ENCODE measurements at places on chromosomes 16 and 17.

DNA sequence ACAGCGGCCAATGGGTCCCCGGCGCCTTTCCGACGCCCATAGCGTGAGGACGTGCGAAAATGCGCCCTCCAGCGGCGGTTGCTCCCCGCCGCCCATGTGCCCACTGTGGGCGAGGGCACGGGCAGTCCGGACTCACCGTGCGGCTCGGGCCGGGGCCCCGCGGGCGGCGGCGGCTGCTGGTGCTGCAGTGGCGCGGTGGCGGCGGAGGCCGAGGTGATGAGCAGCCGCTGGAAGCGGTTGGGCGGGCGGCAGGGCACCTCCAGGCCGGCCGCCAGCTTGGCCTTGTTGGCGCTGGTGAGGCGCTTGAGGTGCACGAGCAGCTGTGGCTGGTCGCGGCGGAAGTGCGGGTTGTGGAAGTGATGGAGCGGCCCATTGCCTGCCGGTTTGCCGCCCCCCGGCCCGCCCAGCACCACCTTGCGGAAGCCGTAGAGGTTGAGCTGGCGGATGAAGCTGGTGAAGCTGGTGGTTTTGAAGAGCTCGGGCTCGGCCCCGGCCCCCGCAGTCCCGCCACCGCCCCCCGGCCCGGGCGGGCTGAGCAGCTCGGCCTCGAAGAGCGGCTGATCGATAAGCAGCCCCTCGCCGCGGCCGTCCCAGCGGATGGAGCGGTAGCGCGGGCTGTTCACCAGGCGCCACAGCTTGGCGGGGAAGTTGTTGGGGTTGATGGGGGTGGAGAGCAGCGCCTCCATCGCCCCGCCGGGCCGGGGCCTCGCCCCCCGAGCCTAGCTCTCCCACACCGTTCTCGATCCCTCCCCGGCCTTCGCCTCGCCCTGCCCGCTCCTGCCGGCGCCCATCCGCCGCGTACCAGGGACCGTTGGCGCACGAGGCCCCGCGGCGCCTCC is at the start of gene HSF5:
Gene HSF5 (minus strand): TSS at position 820 of the 839 bp plus-strand sequence. CDS start 134 bp downstream, at position 686.
- DNase-seq, result no peak

- DNase-seq, result no peak
These were observed 21.9 kb downstream of the SGSH start for GRCh38 chr17:80198144-80198661.

DNA sequence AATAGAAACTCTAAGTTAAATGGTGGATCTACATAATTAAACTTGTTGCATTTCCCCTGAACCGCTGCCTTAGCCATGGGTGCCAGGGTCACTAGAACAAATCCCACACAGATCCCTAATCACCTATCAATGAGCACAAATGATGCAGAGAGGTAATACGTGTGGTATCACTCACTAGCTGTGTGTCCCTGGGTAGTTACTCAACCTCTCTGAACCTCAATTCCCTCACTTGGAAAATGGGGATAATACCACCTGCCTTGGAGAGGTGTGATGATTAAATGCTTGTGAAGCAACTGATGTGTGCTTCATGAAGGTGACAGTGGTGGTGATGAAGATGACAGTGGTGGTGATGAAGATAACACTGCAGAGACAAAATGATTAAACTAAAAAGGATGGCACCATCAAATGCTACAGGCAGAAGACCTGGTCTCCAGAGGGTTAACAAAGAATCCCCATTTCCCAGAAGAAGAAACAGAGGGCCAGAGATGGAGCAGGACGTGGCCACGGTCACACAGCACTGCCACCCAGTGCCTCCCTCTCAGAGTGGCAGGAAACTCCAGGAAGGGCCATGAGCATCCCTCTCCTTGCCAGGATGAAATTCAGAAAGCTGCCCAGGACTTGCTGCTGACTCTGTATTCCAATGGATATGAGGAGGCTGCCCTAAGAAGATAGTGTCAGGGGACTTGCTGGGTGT is 17.9 kb upstream of the FOXF1 start:
- no peak for DNase-seq

DNA sequence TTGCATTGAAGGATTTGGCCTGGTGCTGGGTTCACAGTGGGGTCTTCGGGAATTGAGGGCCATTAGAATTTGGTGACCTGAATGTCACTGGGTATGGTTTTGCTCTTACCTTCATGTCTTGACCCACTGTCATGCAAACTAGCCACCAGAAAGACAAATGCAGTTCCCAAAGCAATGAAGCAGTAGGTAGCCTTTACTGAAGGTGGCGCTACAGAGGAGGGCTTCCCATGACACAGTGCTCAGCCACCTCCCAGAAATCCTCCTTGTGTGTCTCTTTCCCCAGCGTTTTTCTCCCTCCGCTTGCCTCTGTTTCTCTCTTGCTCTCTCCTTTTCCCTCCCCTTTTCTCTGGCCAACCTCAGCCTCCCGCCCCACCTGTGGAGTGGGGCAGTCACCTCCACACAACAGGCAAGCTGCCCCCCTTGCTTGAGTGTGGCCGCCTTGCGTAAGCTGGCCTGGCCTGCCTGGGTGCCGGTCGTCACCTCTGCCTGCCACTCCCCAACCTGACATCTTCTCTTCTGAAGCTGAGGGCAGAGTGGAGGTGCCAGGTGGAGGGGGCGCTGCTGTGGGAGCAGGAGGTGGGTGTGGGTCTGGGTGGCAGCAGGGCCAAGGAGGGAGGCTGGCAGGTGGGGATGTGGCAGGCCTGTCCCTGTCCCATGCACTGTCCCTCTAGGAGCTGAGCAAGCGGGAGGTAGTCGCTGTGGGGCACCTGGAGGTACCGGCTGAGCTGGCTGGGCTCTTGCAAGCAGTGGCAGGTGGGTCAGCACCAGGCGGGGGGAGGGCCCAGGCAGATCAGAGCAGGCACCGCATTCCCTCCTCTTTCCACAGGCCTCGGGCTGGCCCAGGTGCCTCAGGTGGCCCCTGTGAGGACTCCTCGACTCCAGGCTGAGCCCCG is 34.7 kb downstream of the MYO15A start:
- DNase-seq, result no peak

DNA sequence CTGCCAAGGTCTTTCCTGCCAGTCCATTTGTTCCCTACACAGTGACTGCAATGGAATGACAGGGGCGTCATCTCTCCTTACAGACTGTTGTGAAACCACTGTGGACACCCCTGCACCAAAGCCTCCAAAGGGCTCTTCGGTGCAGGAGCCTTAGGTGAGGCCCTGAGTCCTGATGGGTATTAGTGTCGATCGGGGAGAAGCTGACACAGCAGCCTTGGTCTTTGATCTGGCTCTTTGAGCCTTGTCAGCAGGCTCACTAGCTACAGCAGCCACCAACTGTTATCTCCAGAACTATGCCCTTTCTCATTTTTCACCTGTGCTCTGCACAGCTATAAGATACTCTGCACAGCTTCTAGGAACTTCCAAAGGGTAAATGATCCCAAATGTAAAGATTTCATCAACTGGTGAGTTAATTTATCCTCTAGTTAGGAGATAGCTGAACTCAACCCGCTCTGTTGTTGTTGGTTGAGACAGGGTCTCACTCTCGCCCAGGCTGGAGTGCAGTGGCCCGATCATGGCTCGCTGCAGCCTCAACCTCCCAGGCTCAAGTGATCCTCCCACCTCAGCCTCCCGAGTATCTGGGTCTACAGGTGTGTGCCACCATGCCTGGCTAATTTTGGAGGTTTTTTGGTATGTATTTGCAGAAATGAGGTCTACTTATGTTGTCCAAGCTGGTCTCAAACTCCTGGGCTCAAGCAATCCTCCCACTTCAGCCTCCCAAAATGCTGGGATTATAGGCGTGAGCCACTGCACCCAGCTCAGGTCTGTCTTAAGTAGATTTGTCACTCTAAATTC is 19.7 kb downstream of the G6PC1 start:
- DNase-seq, result peak; percentile 38

- no peak for DNase-seq
These were observed 408.7 kb downstream of the SLC39A11 start for GRCh38 chr17:72683506-72684404.

- DNase-seq, result no peak
These were observed 211.0 kb upstream of the TOX3 start for GRCh38 chr16:52757746-52758472.

GRCh38 chr17:72053036-72053435 is 67.8 kb upstream of the SOX9 start:
- DNase-seq, result no peak

DNA sequence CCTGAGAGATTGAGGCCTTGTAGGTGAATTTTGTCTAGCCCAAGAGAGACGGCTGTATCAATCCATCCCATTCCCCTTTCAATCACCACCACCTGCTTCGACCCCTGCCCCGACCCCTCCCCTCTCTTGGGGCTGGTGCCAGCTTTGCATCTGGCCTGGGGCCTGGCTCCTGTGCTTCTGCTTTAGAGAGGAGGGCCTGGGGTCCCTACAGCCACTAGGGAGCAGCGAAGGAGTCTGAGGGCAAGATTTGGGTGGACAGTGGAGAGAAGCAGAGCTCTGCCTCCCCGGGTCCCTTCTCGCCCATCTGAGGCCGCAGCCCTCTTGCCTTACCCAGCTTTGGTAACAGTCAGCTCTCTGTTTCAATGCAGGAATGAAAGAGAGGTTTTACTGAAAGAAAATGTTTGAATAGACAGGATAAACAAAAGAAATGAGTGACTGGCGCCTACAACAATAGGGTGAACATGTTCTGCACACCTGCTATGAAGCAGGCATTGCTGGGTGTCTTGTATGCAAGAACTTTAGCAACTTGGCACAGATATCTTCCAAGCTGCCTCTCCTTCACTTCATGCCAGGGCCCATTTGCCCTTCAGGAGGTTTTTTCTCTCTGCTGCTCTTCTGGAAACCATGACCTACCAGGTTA is 57.4 kb downstream of the SLC47A1 start:
- peak; percentile 1 for DNase-seq

DNA sequence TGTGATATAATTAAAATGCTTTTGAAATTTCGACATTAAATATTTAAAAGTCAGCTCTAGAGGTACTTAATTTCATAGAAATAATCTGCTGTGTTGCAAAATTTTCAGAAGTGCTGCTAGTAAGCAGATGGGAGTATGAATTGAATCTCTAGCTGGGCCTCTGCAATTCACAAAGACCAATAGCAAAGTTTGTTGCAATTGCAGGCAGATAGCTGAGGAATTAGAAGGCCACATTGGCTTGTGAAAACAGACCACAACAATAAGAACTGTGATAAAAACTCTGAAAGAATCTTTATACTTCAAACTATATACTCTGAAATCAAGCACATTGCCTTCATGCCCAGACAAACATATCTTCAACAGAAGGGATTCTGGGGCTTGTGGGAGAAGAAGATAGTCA is 636.3 kb upstream of the SOX9 start:
- no peak for DNase-seq

GRCh38 chr16:17578981-17579874 is 108.5 kb upstream of the XYLT1 start:
- DNase-seq, result peak; percentile 38

- peak; percentile 54 for DNase-seq
These were observed 45.7 kb upstream of the MRPS23 start for GRCh38 chr17:57895382-57896060.

DNA sequence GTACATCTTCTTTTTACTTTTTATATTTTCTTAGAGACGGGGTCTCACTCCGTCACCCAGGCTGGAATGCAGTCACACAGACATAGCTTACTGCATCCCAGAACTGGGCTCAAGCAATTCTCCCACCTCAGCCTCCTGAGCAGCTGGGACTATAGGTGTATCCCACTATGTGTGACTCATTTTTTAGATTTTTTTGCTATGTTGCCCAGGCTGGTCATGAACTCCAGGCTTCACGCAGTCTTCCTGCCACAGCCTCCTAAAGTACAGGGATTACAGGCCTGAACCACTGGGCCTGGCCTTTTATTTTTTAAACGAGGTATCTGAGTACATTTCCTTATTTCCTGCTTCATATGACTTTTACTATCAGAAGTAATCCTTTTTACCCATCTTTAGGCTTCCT is 48.0 kb downstream of the GLG1 start:
- no peak for DNase-seq

DNA sequence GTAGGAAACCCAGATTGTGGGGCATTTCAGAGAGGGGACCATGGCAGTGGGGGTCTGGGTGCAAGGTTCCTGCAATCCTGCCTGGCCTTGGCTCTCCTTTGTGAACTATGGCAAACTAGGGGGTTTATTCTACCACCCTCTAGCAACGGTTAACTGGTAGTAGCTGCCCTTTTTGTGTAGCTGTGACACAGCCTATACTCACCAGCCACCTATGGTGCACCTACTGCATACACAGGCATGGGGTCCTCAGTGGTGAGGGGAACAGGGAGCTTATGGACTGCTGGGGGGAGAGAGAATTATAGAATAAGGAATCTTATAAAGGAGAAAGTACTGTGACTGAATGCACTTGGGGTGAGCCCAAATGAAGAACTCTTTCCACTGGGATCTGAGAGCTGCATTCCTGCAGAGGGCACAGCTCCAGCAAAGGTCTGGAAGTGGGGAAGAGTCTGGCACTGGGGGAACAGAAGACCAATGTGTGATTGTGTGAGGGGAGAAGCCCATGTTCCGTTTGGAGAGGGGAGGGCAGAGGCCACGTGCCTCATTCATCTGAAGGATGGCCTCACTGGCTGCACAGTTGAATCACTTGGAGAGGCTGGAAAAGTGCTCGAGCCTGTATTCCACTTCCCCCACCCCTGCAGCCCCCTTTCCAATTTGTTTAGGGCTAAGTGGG is 2.1 kb downstream of the MT1X start:
- DNase-seq, result no peak

- DNase-seq, result no peak
These were observed 313.9 kb upstream of the SALL1 start for GRCh38 chr16:51464996-51465395.

DNA sequence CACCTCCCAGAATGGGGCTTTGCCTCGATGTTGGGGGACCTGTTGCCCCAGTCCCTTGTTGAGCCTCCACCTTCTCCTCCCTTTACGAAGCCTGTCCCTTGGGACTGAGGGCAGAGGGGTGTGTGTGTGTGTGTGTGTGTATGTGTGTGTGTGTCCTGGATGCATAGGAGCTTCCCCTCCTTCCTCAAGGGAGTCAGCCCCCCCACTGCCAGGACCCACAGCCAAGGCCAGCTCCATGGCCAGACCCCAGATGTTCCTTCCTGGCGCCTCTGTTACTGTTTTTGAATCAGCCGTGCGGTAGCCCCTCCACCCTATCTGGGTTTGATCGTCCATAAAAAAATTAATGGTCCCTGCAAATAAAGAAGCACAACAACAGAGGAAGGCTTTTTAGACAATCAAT is 17.7 kb upstream of the DOK4 start:
- DNase-seq, result no peak

DNA sequence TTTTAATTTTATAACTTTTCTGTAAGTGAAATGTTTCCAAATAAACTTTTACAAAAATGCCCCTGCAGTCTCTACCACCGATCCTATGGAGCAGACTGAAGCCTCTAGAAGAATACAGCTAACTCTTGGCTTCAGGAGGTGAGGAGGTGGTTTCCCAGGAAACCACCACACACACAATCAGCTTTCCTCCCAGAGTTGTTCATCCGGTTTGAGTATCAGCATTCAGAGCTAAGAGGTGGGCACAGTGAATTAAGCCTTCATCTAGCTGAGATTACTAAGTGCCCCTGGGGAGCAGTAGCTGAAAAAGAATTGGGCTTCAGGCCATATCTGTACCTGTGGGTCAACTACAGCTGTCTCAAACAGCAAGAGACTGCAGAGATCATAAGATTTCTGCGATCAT is 139.7 kb downstream of the AATF start:
- DNase-seq, result no peak

Measured in NCI-H774 (cell line).